RPMI7951 (cell line): ENCODE measurements at places on chromosomes 6 and 20.

DNA sequence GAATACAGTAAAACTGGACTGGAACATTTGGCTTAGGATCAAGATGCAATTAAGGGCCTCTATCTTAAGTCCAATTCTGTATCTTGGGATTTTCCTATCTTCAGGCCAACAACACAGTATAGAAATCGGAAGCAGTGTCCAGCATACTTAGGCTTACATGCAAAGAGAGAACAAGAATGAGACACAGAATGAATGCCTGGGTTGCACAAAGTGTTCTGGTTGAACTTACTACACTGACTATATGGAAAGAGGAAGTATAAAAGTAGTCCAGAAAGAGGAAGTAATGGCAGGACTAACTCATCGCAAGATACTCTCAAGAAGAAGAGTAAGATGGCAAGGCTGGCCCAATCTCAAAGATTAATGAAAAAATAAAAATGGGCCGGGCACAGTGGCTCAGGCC, 87.6 kb downstream of the BTBD9 start:
- no peak for DNase-seq

- peak; percentile 33 for DNase-seq
Measured at GRCh38 chr20:4957939-4958362, 43.4 kb downstream of the SLC23A2 start.

GRCh38 chr20:53036992-53037391, 64.8 kb downstream of the TSHZ2 start:
- no peak for DNase-seq

DNA sequence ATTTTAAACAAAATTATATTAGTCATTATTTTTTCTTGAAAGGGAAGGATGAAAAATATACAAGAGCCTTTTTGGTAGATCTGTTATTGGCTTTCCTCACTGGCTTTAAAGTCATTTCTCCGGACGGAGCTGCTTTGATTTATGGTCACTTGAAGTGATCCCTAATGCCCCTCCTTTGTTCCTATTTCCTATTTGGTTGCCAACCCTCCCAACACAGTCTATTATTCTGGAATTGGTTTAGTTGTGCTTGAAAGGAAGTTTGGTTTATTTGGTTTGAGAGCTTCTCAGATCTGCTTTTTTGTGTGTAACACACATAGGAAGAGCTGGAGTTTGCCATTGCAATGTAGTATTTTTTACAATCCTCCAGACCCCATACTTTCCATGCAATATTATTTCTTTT, 347.9 kb downstream of the RFPL4B start:
- no peak for DNase-seq

GRCh38 chr20:6576726-6577125, 190.8 kb upstream of the BMP2 start:
- DNase-seq: peak; percentile 38
